Left colon (tissue), 2 donors: ENCODE measurements at places on chromosomes 3 and 15. TPM values are rescaled to one million over a fixed set of nuclear protein-coding genes. Genes with fewer than 3 reads are reported as not detected.

DNA sequence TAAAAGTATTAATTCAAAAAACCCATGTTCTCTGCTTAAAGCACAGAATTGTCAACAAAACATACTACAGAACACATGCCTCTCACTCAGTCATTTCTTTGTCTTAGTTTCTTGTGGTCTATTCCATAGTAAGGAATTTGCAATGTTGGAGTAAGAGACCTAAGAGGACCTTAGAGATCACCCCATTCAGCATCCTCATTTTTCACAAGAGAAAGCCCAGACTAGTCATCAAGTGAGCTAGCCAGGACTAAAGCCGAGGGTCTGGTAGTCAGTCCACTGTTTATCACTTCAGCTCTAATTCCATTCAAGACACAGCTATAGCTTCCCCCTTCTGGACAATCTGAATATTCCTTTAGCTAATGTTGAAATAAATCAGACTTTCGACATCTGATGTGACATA is 601.1 kb downstream of the FHIT start:
- no peak for DNase-seq

NOX5 gene
- 0.12 TPM for total RNA-seq

DNA sequence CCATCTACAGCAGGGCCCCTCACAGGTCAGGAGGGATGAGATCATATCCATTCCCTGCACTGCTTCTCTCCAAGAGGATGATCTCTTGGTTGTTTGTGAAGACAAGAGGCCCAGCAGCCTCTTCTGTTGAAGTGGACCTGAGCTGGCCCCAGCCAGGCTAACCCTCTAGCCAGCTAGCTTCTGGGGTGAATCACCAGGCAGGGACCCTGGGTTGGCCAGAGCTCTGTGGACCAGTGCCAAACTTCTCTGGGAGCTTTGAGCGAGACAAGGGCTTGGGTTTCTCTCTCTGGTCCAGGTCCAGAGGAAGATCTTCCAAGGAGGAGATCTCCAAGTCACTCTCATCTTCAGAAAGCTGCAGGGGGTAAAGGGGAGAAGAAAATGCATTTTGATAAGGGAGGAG is 52.7 kb downstream of the CLDN18 start:
- DNase-seq = no peak

DNA sequence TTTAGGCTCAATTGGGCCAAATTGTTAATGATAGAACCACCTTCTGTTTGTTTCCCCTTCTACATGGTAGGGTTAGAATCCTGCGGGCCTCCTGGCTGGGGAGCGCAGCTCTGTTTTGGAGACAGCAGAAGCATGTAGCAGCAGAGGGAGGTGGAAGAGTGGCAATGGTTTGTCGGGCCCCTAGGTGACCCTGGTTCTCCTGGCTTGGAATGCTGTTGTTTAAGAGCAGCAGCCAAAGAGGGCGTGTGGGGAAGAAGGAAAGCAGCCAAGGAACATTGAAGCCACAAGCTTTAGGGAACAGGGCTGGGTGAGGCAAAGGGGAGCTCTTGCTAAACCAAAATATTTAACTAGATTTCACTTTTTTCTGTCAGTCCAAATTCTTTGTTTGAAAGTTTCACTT is 213.7 kb upstream of the NR2E3 start:
- no peak for DNase-seq

GRCh38 chr3:110349295-110349694 is 722.3 kb upstream of the NECTIN3 start:
- no peak for DNase-seq

GP9 gene
- 0.55 TPM for total RNA-seq

- DNase-seq = no peak
These were observed 922 bp downstream of the ADPRH start for GRCh38 chr3:119580067-119580760.

- DNase-seq = no peak
These were observed 245.9 kb upstream of the TOPAZ1 start for GRCh38 chr3:43995547-43996378.

DNA sequence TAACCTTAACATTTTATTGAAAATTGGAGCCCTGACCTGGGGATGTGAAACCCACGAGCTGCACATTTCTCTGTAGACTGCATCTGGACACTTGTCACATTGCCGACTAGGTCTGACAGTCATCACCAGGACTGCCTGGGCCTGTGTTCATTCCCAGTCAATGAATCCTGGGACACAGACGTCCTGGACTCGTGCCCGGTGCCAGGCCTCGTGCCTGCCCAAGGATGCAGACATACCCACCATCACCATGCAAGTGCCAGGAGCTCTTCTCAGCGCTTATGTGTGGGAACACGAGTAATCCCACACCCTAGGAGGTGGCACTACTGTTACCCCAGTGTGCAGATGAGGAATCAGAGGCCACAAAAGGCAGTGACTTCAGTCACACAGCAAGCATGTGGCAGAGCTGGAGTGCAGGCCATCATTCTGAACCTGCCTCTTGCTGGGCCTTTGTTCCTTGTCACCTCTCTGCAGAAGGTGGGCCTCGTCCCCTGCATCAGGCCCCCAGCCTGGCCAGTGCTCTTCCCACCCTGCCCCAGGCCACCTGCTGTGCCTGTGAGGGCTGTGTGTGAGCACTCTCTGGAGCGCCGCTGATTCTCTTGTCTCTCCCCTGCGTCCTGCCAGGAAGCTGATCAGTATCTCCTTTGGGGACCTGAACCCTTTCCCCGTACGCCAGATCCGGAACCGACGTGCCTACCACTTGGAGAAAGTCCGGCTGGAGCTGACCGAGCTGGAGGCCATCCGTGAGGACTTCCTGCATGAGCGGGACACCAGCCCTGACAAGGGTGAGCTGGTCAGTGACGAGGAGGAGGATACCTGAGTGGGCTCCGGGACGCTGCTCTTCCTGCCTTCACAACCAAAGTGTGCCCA is 58.5 kb downstream of the ADAMTS7 start:
- peak; percentile 12 for DNase-seq

WNT7A gene
- total RNA-seq = not detected

- no peak for DNase-seq
These were observed 91.0 kb downstream of the TPRG1 start for GRCh38 chr3:189262746-189263145.

GRCh38 chr3:20421-20820 is 176.1 kb upstream of the CHL1 start:
- DNase-seq = no peak

GRCh38 chr15:101466188-101466587 is 23.3 kb downstream of the PCSK6 start:
- no peak for DNase-seq

DNA sequence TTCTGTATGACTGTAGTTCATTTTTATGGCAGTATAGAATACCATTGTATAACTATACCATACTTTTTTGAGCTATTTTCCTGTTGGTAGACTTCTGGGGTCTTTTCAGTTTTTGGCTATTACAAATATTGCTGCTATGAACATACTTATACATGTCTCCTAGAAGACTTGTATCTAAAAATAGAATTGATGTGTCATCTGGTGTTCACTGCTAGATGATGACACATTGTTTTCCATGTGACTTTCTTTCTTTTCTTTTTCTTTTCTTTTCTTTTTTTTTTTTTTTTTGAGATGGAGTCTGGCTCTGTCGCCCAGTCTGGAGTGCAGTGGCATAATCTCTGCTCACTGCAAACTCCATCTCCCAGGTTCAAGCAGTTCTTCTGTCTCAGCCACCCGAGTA is 69.8 kb downstream of the SH3GL3 start:
- no peak for DNase-seq
